ENCODE measurements at places on chromosomes 6 and 20.

DNA sequence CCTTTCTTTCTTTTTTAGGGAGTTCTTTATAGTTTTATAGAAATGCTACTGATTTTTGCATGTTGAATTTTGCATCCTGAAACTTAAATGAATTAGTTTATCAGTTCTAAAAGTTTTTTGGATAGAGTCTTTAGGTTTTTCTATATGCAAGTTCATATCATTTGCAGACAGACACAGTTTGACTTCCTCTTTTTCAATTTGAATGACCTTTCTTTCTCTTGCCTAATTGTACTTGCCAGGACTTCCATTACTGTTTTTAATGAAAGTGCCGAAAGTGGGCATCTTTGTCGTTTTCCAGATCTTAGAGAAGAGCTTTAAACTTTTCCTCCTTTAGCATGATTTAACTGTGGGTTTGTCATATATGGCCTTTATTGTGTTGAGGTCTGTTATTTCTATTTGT lies 21.1 kb upstream of the EDN1 start:
- no peak for DNase-seq

GRCh38 chr6:131831392-131831791 lies 23.6 kb downstream of the ENPP1 start:
- DNase-seq = no peak

DNA sequence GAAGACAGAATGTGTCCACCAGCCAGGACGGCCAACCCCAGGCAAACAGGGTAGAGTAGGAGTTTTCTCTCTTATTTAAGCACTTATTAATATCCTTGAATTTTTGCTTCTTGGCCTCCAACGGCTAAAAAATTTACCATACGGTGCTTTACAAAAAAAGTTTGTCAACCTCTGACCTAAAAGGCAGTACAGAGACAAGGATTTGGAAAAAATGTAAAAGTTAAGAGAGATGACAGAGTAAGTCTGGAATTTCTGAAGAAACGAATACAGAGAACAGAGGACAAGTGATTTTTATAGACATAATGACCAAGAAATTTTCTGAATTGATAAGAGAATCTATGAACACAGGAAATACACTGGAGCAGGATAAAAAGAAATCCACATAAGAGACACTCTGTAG lies 10.2 kb downstream of the OSER1 start:
- DNase-seq = no peak

- DNase-seq = no peak
Observed at GRCh38 chr6:29925727-29926412, 16.5 kb upstream of the HLA-A start.

DNA sequence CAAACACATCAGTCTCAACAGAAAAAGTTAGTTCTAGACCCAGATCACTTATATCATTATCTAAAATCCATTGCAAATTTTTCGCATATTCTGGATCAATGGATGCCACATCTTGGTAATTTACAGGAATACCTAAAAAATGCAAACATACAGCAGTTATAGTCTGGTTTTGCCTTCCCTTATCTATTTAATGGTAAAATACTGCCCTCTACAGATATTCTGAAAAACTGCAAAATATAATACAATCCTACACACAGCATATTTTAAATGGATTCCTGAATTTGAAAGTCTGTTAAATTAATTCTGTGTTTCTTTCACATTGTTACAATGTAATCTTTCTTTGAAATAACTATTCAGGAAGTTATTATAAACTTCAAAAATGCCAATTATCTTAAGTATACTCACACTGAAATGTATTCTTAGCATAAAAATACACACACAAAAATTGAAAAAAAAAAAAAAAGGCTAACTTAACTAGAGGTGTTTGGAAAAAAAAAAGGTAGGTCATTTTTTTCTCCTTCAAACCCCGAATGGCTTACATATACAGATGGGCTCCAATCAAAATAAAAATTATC lies 88.4 kb downstream of the HACE1 start:
- no peak for DNase-seq

DNA sequence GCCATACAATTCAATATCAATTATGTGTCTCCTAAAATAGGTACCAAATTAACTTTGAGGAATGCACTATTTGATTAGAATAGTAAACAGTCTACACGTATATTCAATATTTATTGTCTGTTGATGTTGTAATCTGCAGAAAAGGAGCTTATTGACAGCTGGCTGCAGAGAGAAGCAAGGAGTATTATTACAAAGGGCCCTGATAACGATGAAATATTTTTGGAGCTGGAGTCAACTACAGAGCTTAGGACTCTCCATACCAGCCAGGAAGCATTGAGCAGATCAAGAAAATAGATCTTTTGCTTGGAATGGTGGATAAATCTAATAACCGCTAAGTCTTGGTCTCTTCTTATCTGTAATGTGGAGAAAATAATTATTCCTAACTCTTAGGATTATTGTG lies 25.5 kb downstream of the ABRACL start:
- no peak for DNase-seq

DNA sequence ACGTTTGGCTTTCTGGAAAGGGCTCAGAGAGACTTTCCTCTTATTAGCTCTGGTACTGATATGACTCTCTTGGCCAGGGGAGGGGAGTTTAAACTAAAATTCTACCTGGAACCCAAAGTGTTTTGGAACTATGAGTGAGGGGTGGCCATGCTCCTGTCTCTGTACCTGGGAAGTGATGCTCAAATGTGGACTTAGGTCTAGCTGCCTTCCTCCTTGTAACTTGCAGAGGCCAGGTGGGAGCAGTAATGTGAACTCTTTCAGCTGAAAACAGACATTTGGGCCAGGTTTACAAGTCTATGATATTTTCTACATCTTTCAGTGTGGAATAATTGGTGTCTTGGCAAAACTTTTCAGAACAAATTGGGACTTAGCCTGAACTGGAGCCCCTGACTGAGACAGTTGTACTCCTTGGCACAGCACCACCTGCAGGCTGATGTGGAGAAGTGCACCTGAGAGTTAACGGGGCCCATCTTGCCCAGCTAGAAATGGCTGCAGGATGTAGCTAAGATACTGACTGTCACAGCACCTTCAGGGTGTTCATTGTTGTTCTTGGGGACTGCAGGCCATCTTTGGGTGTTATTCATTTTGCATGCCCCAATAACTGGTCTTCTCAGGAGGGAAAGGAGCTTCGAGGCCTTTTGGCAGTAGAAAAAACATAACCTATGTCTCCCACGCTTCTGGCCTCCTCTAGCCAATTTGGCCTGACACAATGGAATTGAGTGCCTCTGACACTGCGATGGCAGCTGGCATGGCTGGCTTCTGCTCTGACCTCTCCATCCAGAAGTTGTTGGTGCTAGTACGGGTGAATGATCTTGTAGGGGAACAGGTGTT lies 37.1 kb downstream of the CD109 start:
- peak; percentile 37 for DNase-seq

- no peak for DNase-seq
Observed at GRCh38 chr6:138727182-138727581, 46.4 kb upstream of the CCDC28A start.

GRCh38 chr6:1729133-1729749 lies 119.5 kb downstream of the FOXC1 start:
- no peak for DNase-seq

GRCh38 chr6:50707652-50708300 lies 5.5 kb upstream of the TFAP2D start:
- DNase-seq = no peak

DNA sequence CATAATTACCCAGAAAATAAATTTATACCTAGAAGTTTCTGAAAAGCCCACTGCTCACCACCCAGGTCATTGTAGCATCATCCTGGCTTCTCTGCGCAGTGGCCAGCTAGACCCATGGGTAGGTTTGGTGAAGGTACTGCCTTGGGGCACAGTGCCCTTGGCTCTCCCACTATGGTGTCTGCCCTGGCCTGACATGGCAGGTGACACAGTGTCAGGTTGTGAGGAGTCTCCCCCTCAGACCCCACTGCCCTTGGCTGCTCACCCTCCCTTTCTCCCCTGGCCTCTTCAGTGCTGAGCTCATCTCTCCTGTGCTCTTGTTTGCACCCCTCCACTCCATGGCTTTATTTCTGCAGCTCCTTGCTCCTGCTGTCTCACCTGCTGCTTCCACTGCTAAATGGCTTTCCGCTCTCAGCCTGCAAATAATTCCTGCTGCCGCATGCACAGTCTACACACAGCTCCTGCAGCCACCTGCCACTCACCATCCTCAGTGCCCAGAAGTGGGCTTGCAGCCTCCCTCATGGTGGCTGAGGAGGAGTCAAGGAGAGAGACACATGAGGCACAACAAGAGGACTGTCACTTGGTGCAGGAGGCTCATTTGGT lies 313.4 kb upstream of the MOCS1 start:
- DNase-seq = no peak

DNA sequence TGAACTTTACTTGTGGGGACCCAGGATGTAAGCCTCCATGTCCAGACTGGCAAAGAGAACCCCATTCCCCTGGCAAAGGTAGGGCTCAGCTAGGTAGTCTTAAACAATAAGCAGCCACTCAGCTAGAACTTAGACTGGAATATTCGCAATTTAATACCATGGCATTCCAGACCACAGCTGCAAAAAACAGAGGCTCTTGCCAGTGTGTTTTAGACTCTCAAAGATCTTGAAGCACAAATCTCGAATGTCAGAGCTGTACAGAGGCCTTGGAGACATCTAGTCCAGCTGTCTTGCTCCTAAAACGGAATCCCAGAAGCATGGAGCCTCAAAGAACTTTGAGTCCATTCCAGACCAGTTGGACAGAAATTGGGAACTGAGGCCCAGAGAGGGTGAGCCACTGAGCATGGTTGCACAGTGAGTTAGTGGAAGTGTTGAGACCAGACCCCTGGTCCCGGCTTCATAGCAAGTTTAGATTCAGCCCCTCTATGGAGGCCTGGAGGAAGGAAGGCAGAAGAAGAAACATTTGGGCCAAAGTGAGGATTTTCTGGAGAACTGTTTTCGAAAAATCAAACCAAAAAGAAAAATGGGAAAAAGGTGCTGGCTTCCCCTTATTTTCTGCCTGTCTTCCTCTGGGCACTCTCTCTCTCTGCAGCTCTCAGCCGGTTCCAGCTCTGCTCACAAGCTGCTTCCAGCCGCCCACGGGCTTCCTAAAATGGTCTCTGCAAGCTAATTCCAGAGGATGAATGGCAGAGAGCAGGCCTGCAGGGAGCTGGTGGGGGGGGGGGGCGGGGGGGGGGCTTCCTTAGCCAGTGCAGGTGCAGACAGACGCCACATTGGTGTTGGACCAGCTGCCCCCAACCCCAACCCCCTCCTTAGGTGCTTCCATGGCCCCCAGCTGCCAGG lies 32.4 kb downstream of the AAR2 start:
- DNase-seq = no peak

GRCh38 chr6:125784365-125784764 lies 6.4 kb upstream of the NCOA7 start:
- DNase-seq = no peak

DNA sequence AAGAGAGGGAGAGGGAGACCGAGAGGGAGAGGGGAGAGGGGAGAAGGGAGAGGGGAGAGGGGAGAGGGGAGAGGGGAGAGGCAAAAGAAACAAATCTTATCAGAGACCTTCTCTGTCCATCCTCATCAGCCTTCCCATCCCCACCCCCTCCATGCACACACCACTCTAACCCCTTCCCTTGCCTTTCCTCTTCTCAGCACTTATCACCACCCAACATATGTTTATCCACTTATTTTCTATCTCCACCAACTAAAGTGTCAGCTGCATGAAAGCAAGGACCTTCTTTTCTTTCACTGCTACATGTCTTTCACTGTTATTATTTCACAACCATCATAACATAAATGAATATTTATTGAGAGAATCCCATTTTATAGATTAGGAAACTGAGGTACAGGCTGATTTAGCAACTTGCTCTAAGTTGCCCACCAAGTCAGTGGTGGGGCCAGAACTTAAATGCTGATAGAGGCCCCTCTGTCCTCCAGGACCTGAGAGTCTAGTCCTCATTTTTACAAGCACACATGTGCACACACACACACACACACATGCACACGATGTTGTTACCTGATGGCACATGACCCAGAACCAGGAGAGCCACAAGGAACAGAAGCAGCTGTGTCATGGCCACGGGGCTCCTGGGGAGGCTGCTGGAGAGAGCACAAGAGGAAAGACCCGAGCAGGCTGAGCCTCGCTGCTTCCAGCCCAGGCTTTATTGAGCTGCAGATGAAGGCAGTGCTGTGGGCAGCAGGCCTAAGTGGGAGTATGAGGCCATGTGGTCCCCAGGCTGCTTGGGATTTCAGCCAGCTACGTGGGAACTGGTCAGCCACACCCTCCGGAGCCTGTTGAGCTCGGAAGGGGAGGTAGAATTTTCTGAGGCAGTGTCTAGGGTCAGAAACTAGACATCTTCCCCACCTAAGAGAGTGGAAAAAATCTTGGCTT lies 2.3 kb downstream of the DEFB124 start:
- DNase-seq = no peak

GRCh38 chr6:33848484-33848883 lies 44.7 kb upstream of the MLN start:
- DNase-seq = no peak

GRCh38 chr6:63456734-63457133 lies 115.5 kb upstream of the LOC128125822 start:
- no peak for DNase-seq

GRCh38 chr6:68182386-68182785 lies 452.7 kb upstream of the ADGRB3 start:
- DNase-seq = no peak

- DNase-seq = no peak
Observed at GRCh38 chr6:47457370-47457769, 20.2 kb upstream of the CD2AP start.

GRCh38 chr6:15484140-15484539 lies 178.7 kb downstream of the DTNBP1 start:
- no peak for DNase-seq

- no peak for DNase-seq
Observed at GRCh38 chr6:51108563-51109234, 290.0 kb downstream of the TFAP2B start.

- no peak for DNase-seq
Observed at GRCh38 chr6:33678932-33679490, 32.5 kb downstream of the UQCC2 start.

DNA sequence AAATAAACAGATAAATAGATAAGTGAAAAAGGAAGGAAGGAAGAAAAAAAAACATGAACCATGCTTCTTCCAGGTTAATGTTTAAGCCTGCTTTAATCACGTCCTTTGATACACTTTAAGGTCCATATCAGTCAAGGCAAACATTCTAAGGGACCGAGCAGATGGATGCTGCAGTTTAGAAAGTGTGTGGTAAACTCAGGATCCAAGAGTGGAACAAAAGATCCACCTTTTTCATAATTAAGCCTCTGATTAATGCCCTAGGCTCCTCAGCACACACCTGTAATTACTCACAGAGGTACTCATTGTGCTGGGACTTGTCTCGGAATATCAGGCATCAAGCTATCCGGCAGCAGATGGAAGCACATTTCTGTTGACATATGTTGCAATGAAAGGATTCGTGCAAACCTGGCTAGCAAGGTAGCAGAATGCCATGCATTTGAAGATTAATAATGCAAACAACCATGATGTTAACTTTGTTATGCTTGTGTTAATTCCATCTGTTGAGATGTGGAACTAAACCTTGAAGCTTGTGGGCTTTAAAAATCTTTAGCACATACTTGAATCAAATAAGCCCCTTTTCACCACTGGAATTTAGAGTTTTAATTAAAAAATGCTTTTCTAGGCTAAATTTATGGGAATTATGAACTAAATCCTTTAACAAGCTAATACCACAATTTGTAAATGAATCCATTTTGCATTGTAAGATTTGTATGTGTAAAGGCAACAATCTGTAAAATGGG lies 163.7 kb downstream of the RALGAPA2 start:
- DNase-seq = no peak

- DNase-seq = no peak
Observed at GRCh38 chr20:6135347-6135746, 12.5 kb upstream of the FERMT1 start.

GRCh38 chr20:3486850-3487249 lies 16.0 kb downstream of the ATRN start:
- DNase-seq = no peak
